Activated naive CD4-positive, alpha-beta T cell treated with anti-CD3 and anti-CD28 coated beads, Interleukin-2, amount 50 U/mL, for 16 hours (primary cell): ENCODE measurements at places on chromosomes 5 and 9.

DNA sequence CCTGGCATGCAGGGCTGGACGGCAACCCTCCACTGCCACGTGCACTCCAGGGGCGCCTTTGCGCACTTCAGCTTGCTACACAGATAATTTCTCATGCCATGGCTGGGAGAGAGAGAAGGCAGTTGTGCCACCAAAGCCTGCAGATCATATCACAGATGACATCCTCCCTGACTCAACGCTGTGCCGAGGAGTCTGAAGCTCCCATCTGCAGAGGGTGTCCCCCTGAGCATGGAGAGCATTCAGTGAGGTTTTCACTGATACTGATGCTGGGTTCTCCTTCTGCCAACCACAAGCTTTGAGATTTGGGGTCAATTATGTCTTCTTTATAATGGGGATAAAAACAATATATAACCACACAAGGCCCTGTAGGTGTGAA lies 607.4 kb upstream of the ADAMTS16 start:
- no peak for DNase-seq

DNA sequence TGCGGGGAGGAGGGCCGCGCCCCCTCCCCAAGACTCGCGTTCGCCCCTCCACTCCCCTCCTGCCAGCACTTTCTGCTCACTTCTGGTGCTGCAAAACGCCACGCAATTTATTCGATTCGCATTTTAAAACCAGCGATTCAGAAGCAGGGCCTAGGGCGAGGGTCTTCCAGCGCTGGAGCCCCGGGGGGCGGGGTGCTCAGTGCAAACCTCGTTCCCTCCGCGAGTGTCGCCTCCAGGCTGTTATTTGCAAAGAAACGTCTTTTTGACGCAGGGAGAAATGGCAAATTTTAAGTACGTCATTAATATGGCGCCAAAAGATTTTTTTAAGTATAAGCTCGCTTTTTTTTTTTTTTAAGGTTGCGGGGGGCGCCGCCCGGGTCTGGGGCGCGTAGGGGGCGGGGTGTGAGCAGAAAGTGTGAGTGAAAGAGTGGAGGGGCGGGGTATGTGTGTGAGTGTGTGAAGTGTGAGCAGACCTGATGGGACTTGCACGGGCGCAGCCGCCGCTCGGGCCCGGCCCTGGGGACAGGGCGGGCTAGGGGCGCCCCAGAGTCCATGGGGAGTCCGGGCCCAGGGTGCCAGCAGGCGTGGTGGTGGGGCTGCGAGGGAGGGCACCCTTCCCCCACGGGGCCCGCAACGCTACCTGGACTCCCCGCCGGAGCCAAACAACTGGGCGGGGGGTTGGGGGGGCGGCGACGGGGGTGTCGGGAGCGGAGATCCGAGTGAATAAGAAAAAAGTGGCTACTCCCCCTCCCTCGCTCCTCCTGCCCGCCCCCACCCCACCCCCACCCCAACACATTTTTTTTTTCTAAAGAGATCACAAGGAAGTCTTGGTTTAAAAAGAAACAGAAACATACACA lies at the start of gene JADE2:
JADE2 (plus strand) TSS at position 845 of the 857 bp plus-strand sequence. CDS start 10,188 bp downstream, outside the sequence.
- DNase-seq, result peak; percentile 74

DNA sequence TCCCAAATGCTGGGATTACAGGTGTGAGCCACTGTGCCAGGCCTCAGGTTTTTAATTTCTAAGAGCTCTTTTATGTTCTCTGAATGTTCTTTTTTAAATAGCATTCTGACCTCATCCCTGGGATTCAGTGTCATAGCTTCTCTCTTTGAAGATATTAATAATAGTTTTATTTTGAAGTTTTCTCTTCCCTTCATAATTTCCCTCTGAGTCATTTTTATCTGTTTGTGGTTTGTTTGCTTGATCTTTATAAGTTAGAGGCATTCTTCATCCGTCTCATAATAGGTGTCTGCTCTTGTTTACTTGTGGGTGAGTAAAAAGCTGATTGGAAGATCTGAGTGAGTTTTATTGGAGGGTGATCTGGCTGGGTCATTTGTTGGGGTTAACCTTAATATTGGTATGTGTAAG lies 12.5 kb upstream of the MAMDC2 start:
- DNase-seq, result no peak

GRCh38 chr5:81838307-81838906 lies 87.5 kb upstream of the SSBP2 start:
- DNase-seq, result no peak

DNA sequence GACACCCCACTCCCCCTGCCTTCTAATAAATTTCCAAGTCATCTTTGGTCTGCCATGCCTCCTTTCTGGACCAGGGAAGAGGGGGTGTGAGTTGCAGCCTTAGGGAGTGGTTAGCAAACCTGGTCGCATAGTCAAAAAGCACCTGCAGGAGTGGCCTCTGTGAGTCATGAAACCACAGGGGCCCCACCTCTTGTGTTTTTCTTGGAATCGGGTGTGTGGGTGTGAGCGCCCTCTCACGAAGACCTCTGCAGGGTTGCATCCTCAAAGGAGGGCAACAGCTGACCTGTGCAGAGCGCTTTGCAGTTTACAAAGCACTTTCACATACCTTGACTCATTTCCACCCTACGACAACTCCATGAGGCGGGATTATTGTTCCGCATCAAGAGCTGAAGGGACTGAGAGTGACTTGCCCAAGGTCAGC lies 36.8 kb upstream of the TEX48 start:
- DNase-seq, result peak; percentile 86

DNA sequence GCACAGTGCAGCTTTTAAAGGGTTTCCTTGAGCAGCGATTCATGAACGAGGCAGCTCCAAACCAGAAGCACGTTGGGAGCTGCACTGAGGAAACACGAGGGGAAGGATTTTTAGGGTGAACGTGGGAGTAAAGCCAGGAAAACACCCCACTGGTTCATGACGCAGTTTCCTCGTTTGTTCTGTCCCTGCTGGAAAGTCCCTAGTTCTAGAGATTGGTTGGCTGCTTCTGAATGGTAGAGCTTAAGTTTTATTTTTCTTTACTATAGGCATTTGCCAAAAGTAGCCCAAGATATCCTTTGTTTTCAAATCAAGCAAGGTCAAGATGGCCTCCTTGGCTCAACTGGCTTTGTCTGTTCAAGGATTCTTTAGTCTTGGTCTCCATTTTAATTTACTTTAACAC lies 116.5 kb upstream of the CACNA1B start:
- DNase-seq, result no peak

DNA sequence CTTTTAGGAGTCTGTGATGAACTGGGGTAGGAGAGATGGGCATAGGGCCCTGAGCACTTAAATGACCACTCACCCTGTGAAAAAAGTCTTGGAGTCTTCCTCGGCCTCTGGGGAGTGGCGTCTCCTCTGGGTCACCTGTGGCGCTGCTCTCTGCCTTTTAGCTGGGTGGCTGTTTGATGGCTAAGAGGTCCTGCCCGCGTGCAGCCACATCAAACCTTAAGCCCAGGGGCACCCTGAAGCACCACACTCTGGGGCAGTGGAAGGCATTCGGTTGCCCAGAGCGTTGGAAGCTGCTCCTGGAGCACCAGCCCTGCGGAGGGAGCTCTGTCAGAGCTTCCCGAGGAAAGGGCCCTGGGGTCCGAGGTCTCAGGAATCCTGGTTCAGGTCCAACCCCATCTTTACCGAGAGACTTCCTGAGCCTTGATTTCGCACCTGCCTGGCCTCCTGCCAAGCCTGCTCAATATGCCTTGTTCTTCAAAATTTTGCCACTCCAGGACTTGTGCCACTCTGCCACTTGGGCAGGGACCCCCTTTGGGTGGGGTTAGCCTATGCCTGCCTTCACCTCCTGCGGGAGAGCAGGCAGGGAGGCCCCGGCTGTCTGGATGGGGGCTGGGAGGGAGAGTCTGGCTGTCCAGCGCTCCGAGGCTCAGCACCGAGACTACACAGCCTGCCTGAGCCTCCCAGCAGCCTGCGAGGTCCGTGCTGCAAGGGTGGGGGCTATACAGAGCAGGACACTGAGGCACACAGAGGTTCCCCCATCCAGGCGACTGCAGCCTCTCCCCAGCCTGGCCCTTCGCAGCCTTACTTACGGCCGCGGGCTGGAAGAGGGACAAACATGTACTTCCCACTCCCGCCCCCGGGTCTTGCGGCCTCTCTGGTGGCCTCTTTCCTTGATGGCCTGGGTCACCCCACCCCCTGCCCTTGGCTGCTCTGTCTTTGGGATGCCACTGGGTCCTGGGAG lies 63.4 kb upstream of the RNU6ATAC start:
- DNase-seq, result no peak

GRCh38 chr9:72588336-72588735 lies 66.9 kb downstream of the TMC1 start:
- DNase-seq, result no peak

GRCh38 chr9:70073193-70073592 lies 29.5 kb downstream of the MAMDC2 start:
- DNase-seq, result no peak

GRCh38 chr9:3205421-3206095 lies 320.2 kb downstream of the RFX3 start:
- no peak for DNase-seq

DNA sequence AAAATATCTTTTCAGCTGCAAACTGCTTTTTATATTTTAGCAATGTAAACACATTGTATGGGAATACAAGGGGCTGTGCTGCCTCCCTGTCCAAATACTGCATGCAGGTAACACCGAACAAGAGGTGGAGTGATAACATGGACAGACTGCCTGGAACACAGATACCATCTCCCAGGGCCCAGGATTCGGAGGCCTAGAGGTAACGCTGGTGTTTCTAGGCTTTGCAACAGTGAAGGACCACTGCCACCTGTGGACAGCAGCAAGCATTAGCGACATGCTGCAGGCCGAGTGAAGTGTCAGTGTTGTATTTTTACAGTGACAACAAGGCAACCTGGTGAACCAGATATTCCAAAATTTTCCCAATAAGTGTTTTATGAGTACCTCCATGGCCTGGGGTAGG lies 379.1 kb downstream of the DMRT2 start:
- no peak for DNase-seq

DNA sequence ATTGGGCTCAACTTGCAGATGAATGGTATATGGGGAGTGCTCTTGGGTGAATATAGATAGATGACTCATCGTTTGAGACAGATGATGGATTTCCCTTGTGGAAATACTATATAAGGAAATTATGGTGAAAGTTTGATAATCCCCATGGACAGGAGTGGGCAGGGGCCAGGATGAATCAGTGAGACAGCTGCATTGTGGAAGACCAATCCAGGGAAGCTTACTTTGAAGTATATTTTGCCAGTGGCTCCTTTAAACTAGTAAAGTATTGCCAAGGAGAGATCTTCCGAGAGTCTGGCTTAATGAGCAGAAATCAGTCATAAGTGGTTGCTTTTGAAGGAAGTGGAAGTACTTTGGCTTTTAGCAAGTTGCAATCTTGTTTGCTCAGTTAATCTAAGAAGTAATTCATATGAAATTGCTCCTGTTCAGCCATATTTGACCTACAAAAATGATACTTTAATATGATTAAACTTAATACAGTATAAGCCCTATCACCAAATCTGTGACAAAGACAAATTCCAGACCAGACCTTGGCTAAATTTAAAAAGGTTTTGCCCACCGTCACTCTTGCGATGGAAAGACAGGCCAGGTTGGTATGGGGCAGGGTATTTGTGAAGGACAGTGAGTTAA lies 9.3 kb upstream of the TNC start:
- DNase-seq, result no peak

DNA sequence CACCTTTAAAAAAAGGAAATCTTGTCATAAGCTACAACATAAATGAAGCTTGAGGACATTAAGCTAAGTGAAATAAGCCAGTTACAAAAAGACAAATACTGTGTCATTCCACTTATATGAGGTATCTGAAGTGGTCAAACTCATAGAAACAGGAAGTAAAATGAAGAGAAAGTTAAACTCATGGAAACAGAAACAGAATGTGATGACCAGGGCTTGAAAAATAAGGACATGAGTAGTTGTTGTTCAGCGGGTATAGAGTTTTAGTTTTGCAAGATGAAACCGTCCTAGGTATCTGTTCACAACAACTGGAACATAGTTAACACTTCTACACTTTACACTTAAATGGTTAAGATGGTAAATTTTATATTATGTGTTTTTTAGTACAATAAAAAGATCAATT lies 47.8 kb upstream of the SLC1A3 start:
- DNase-seq, result no peak

- no peak for DNase-seq
Observed at GRCh38 chr9:77005216-77005615, 14.2 kb upstream of the FOXB2 start.

- no peak for DNase-seq
Observed at GRCh38 chr5:92455011-92455410, 1071.9 kb upstream of the ARRDC3 start.

GRCh38 chr9:100126423-100126822 lies 27.4 kb downstream of the INVS start:
- no peak for DNase-seq

GRCh38 chr9:26870292-26870691 lies 22.3 kb downstream of the CAAP1 start:
- no peak for DNase-seq

- DNase-seq, result no peak
Observed at GRCh38 chr5:143629871-143630659, 181.9 kb upstream of the HMHB1 start.

DNA sequence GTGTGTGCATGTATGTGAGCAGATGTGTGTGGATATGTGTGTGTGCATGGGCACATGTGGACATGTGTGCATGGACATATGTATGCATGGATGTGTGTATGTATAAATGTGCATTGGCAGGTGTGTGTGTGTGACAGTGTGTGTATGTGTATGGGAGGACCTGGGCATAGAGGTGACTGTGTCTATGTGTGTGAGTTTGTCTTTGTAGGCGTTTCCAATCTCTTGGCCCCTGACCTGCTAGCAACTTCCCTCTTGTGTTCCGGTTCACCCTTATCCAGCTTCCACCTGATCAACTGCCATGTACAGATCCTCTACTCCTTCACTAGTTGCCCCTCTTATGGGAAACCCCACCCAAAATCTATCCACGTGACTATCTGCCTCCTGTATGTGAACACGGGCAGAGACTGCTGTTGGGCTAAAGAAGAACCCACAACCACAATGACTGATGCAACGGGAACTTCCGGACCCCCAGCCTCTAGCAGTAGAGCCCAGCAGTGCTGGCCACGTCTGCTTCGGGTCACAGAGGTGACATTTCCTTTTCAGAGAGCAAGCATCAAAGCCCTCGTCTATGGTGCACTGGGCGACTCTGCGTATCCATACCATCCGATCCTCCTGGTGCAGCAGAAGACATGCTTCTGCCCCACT lies 24.9 kb upstream of the GADD45G start:
- DNase-seq, result no peak

DNA sequence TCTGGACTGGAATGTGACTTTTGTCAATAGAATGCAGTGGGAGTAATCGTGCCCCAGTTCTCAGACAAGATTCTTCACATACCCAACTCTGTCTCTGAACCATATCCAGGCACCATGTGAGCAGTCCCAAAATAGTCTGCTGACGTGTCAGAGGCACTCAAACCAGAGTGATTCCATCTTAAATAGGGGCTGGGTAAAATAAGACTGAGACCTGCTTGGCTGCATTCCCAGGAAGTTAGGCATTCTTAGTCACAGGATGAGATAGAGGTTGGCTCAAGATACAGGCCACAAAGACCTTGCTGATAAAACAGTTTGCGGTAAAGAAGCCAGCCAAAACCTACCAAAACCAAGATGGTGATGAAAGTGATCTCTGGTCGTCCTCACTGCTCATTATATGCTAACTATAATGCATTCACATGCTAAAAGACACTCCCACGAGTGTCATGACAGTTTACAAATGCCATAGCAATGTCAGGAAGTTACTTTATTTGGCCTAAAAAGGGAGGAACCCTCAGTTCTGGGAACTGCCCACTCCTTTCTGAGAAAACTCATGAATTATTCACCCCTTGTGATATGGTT lies 16.9 kb upstream of the PLCXD3 start:
- no peak for DNase-seq
